ENCODE measurements at places on chromosomes 2 and 18.
A peak's percentile ranks its signal among the peaks of the same experiment; 100 is the strongest.

GRCh38 chr2:43006834-43007543 is 214.6 kb upstream of the HAAO start:
- DNase-seq, result no peak

GRCh38 chr2:48504647-48505327 is 25.2 kb upstream of the STON1 start:
- no peak for DNase-seq

DNA sequence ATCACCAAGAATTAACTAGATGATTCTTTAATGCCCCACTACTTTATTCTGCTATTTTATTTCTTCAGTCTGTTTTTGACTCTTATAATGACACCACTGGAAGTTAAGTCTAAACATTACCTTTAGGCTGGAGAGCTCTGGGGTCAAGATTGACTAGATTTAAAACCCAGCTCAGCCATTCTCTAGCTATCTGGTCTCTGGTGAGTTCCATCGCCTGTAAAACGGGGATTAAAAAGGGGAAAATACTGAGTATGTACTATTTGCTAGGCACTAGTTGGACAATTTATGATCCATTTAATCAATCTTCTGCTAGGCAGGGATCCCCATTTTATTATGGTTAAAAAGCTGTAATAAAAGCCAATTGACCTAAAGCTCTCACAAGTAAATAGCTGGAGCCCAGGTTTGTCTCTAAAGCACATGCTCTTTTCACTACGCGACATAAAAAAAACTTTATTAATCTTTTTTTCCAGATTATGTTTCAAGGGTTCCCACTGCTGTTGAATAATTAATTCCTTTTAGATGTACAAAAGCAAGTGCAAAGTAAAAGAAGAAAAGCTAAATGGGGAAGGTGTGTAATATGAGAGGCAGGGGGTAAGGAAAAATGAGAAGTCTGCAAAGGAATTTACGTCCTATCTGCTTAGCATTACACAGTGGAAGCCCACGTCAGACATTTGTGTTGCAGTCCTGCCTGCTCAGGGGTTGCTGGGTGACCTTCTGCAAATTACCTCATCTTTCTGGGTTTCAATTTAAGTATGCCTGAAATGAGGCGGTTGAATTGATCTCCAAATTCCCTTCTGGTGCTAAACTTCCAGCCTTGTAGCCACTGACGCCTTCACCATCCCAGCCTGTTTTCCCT is 918 bp upstream of the NABP1 start:
- DNase-seq, result peak; percentile 67

DNA sequence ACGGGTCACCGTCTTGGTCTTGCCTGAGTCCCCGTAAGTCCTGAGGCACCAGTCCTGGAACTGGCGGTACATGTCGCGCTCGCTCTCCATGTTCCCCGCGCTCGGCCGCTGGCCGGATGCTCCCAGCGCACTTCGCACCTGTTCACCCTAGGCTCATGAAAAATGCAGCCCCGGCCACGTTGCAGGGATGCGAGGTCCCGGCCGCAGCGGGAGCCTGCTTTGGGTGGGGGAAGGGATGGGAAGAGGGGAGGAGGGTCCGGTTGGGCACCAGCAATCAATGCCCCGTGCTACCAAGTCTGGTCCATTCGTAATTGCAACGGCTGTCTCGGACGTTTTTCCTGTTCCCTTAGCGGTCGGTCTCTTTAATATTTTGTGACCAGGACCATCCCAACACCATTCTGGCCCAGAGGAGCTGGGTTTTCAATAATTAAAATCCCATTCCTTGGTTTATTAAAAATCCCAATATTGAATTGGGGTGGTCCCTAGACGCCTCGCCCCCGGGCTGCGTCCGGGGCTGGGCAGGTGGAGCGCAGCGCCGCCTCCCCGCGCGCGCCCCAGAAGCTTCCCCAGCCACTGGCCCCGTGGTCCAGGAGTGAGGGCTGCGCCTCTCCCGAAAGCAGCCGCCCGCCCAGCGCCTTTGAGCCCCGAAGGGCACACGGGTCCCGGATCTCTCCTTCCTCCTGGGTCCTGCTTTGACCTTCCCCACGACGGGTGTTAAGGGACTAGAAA is 1.4 kb downstream of the NOL4 start:
- no peak for DNase-seq

DNA sequence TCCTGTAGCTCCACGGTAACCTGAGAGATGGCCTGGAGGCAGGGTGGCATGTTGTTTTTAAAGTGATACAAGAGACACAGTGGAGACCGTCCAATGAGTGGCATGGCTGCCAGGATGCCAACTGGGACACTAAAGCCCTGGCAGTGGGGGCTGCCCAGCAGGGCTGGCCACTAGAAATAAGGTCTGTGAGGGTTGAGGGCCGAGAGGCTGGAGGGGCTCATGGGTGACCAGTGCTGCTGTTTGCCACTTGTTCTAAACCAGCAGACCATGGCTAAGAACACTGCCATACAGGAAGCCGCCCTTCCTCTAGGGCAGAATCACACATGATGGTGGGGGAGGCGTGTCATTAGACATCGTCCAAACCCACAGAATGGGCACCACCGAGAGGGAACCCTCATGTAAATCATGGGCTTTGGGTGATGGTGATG is 71.9 kb downstream of the ALPK2 start:
- DNase-seq, result no peak

DNA sequence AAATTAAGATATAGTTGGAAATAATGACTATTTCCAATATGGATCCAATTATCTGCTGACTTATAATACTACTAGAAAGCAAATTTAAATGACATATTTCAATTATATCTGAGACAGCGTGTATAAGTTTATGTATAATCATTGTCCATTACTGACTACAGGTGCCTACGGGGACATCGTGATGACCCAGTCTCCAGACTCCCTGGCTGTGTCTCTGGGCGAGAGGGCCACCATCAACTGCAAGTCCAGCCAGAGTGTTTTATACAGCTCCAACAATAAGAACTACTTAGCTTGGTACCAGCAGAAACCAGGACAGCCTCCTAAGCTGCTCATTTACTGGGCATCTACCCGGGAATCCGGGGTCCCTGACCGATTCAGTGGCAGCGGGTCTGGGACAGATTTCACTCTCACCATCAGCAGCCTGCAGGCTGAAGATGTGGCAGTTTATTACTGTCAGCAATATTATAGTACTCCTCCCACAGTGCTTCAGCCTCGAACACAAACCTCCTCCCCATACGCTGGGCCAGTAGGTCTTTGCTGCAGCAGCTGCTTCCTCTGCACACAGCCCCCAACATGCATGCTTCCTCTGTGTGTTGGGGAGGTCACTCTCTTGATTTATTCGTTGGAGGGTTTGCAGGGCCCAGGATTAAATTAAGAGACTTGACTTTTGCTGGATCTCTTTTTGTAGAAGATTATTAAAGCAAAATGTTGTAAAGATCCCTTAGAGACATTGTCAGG is 194.4 kb downstream of the RPIA start:
- peak; percentile 23 for DNase-seq

DNA sequence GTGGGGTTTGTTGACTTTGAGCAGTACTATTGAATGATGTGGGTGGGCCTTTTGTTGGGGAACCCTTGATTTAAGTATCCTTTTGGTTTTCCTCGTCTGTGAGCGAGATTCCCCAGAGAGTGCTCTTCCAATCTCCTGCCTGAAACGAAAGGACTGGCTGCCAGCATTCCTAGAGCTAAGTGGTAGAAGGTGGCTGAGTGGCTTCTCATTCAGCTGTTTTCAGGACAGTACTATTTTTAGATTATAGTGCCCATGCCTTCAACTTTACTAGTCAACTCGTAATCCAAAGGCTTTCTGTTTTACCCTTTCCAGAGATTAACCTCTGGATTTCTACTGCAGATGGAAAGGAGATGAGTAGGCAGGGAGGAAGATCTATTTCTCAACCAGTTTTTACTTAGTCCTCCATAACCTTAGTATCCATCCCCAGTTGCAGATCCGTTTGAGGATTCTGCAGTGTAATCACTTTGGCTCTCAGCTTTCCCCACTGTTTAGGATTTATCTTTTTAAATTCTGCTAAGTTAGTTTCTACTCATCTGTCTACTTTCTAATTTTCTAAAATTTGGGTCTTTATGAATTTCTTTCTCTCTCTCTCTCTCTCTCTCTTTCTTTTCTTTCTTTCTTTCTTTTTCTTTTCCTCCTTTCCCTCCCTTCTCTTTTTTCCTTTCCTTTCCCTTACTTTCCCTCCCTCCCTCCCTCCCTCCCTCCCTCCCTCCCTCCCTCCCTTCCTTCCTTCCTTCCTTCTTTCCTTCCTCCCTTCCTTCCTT is 9.2 kb downstream of the SLC4A1AP start:
- DNase-seq, result no peak

GRCh38 chr18:79863161-79864005 is 65.6 kb downstream of the KCNG2 start:
- DNase-seq, result no peak

DNA sequence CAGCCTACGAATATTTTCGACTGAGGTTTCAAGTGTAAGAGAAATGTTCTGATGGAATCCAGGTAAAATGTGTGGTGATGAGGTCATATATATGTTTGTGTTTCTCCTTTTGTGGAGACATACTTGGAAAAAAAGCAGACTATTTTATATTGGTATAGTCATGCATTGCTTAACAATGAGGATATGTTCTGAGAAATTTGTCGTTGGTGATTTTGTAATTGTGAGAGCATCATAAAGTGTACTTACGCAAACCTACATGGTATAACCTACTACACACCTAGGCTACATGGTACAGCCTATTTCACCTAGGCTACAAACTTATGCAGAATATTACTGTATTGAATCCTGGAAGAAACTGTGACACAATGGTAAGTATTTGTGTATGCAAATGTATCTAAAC is 1849.9 kb upstream of the CELF4 start:
- DNase-seq, result no peak

- DNase-seq, result no peak
Observed at GRCh38 chr18:42018831-42019230, 63.8 kb downstream of the PIK3C3 start.

DNA sequence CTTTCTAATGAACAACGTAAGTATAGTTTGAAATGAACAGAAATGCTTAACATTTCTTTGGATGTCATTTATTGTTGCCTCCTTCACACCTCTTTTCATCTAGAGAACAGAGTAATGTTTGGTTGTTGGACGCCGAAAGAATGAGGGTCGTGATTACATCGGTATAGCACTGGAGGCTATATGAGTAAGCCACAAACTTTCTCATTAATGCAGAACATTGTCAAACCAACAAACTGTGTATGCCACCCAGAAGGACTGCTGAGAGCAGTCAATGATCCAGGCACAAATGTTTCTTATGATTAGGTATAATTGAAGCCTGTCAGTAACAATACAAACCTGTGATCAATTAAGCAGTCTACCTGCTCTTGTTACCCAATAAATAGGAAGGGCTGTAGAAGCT is 1494.7 kb upstream of the NXPH2 start:
- DNase-seq, result no peak

DNA sequence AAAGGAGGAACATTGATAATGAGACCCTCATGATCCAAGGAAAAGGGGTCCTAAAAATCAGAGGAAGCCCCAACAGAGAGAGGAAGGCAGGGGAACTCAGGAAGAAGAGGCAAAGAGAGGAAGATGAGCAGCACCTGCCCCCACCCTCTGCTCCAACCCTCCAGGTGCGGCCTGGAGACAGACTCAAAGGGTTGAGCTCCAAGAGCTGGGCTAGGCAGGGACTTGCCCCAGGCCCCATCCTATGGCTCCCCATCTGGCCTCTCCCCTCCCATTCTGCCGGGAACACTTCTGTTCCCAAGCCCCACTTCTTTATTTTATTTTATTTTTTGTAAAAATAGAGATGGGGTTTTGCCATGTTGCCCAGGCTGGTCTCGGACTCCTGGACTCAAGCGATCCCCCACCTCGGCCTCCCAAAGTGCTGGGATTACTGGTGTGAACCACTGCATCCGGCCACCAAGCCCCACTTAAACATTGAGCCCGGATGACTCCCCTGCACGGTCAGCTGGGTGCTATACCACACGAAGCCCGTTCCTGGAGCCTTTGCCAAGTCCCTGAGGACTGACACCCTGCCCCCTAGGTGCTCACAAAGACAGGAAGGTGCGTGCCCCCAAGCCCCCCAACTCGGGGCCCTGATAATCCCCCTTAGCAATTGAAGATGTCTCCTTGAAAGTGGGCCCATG is 3.8 kb upstream of the GPR55 start:
- no peak for DNase-seq

- DNase-seq, result no peak
Observed at GRCh38 chr18:56060967-56061541, 473.1 kb upstream of the TCF4 start.

GRCh38 chr2:14881651-14882327 is 249.3 kb downstream of the LRATD1 start:
- no peak for DNase-seq

- DNase-seq, result no peak
Observed at GRCh38 chr2:9771481-9772017, 71.7 kb upstream of the TAF1B start.

- no peak for DNase-seq
Observed at GRCh38 chr2:6443061-6443823, 422.5 kb downstream of the CMPK2 start.

GRCh38 chr2:225932811-225933413 is 533.4 kb downstream of the NYAP2 start:
- DNase-seq, result no peak

GRCh38 chr2:221571551-221572218 is 419 bp downstream of the EPHA4 start:
- DNase-seq, result no peak

DNA sequence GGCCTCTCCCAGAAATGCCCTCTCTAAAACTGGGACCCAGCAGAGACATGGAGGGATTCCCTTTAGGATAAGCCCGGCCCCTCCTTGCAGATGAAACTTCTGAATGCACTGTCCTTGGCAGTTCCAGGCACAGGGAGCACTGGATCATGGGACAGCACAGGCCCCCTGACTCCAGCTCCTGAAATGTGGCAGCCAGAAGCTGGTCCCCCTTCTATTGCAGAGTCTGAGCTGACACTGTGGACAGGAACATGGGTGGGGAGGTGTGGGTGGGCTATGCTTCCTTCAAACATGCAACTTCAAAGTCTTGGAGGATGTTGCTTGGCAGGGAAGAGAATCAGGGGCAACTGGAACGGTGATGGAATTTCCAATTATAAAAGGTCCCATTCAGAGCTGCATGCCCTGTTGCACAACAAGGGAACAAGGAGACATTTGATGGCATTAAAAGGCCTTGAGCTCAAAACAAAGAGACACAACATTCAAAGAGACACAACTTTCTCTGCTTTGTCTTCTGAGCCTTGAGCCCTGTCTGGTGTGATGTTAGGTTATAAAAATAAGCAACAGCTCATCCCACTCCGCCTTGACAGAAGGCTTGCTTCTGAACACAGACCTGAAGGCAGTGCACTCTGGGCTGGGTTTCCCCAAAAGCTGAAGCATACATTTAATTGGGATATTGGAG is 239.0 kb downstream of the OSR1 start:
- no peak for DNase-seq

DNA sequence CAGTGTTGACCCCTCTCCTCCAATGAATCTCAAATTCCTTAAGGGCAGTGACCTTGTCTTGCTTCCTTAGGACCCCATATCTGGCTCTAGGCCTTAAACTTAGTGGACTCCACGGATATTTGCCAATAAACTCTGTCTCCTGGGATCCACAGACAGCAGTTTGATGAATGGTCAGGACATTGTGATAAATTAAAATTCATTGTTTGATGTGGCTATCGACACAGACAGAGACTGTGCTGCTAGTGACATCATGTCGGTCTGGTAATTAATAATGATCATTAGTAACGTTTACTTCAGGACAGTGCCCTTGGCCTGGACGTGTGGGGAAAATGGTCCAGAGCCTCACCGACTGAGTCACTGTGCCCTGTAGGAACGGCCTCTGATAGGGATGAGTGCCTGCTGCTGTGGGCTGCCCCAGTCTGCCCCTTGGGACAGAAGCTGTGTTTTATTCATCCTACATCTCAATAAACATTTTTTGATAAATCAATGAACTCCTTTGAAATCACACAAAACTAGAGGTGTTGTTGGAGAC is 5.2 kb upstream of the SLC35F6 start:
- no peak for DNase-seq

GRCh38 chr2:151637271-151637781 is 97.0 kb downstream of the NEB start:
- DNase-seq, result peak; percentile 82

Measured in KBM-7 (cell line).